ENCODE measurements at places on chromosomes 1 and 21.

DNA sequence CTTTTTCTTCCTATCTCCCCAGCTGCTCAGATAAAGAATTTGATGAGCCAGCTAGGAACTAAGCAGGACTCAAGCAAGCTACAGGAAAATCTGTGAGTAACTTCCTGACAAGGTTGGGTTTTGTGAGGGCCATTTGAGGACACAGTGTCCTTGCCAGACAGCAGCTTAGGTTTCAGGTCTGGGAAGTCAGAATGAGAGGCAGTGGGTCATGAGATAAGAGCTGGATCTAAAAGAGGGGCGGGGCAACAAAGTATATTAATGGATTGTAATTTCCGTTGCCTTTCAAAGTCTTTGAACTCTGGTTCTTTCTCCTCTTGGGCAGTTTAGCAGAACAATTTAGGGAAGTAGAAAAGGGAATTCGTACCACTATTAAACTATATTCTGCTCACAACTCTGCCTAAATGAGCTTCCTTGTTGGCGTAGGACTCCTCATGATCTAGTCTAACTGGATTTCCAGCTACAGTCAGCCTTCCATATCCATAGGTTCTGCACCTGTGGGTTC lies 16.6 kb downstream of the STX12 start:
- DNase-seq = no peak

DNA sequence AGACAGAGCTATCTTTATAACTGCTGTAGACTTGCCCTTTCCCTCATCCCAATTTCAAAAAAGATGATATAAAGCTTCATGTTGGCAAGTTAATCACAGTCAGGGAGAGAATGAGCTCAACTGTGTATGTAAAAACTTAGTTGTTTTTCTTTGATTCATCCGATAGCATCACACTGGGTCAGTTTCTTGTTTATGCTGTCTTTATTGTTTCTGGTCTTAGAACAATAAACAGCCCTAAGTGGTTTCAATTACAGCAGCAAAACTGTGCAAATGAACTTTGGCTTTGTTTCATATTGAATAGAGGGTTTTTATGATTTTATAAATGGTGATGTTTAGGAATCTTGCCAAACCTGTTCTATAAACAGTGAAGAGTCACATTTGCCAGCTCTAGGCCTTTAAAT lies 423.8 kb upstream of the CXADR start:
- DNase-seq = no peak

- DNase-seq = no peak
Measured at GRCh38 chr21:34802180-34802899, 133.5 kb downstream of the CLIC6 start.

DNA sequence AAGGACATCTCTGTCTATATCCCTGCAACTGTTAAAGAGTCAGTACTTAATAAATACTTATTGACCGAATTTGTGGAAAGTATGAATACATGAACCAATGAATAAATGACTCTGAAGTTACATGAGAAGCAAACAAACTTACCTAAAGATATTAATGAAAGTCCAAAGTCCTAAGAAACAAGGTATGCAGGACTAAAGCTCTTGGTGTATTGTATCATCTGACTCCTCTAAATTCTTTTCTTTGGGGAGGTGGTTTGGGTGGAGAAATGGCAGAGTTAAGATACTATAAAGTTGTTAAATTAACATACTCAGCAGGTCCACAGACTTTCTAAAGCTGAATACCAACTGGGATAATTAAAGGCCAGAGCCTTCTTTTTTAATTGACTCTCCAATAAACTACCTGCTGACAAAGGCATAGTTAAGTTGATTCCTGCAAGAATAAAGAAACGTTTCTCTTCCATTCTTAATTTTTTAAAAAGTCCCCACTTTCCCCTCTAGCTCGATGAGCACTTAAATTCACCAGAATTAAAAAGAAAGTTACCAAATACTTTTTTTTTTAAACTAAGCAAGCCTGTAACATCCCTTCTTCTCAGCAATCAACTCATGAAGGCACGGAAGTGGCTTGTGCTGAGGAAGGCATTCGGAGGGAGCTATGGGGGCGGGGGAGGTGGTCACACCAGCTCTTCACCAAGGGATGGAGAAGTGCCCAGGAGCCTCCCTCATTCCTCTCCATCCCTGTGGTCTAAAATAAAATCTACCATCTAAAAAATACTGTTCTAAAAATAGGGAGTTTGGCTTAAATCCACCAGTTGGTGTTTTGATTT lies 61.1 kb downstream of the GADD45A start:
- no peak for DNase-seq

DNA sequence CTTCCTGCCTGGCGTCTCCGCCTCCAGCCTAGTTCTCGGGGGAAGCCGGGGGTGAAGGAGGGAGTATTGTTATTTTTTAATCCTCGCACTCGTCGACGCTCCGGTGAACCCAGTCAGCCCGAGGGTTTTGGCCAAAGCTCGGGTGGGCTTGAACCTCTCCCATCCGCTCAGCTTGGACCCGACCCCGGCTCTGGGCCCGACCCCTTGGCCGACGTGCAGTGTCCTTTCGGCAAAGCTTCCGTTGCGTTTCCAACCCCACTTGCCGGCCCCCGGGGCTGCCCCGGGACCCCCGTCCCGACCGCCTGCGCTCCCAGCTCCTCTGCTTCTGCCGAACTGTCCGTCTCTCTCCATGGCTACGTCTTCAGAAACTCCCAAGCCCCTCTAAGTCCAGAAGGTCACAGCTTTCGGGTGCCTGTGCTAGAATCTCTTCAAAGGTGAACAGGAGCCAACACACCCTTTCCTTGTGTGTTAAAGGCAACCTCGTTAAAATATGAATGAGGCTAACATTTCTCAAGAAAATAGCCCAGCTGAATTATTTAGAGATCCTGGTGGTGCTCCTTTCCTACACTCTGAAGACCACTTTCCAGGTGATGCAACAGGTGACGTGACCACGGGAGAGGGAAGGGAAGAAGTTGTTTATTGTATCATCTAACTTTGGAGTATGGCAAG lies 647 bp downstream of the DESI2 start:
- no peak for DNase-seq

DNA sequence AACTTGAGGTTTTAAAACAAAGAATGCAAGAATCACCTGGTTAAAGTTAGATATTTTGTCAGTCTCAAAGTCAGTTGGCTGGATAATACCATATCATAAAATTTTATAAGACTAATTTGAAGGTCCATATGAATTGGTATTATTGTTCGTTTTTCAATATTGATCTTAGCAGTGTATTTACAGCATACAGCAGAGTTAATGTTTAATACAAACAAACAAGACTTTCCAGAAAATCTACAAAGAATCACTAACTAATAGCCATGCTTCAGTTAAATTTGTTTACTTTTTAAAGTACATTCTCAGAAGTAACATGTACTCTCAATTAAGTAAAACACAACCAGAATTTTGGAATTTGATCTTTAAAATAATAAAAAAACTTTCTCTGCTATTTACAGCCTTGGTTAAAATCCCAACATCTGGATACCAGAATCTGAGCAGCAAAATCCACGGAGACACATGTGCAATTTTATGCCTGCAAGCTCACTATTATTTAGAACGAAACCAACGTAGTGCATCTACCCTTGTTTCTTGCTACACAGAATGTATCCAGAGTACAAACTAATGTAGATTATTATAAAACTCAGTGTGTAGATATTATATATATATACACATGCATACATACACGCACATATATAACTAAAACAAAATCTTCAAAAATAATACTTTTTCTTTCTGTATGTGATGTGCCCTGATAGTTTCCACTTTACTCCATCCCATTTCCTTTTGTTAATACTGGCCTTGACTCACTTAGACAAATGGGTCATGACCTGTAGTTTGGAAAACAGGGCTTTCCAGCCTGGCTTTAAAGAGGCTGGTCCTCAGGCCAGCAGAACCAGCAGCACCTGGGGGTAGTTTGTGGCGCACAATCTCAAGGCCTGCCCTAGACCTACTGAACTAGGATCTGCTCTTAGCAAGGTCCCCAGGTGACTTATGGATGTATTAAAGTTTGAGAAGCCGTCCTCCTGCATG lies 63.6 kb upstream of the ERG start:
- DNase-seq = no peak

GRCh38 chr1:53345996-53346813 lies 18.3 kb upstream of the LRP8 start:
- no peak for DNase-seq

DNA sequence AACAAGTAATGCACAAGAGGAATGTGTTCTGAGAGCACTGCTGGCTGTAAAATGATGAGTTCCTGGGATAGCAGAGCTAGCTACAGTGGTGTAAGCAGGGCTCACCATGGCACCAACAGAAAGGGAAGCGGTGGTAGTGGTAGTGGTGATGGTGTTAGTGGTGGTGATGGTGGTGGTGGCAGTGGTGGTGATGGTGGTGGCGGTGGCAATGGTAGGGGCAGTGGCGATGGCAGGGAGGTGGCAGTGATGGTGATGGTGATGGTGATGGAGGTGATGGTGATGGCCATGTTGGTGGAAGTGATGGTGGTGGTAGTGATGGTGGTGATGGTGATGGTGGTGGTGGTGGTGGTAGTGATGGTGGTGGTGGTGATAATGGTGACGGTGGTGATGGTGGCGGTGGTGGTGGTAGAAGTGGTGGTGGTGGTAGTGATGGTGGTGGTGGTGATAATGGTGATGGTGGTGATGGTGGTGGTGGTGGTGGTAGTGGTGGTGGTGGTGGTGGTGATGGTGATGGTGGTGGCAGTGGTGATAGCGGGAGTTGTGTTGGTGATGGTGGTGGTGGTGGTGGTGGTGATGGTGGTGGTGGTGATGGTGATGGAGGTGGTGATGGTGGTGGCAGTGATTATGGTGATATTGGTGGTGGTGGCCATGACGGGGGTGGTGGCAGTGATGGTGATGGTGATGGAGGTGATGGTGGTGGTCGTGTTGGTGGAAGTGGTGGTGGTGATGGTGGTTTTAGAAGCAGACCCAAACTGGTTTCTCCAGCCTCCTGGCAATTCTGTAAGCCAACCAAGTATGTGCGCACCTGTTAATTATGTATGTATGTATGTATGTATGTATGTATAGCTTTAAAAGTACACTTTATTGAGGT lies 254.1 kb downstream of the TRABD2B start:
- no peak for DNase-seq

DNA sequence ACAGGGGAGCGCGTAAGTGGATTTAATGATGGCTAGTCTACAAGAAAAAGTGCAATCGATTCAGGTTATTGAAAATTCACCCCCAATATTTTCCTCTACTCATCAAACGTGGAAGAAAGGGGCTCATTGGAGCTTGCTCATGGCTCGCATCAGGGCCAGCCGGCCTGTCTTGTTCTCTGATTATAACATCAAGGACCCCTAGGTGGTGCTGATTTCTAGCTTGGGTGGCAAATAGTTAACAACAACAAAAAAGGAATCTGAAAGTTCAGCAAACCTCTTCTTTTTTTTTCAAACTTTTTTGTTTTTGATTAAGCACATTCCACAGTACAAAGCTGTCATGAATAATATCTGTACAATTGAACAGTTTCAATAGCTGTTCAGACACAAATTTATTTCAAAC lies 35.8 kb upstream of the SOD1 start:
- no peak for DNase-seq

Data from activated CD4-positive, alpha-beta T cell treated with anti-CD3 and anti-CD28 coated beads, Interleukin-2, amount 50 U/mL, for 1 hour (primary cell).